ENCODE measurements at places on chromosomes 13 and 19.

GRCh38 chr13:20848203-20848602 is 54.3 kb downstream of the XPO4 start:
- DNase-seq, result no peak

DNA sequence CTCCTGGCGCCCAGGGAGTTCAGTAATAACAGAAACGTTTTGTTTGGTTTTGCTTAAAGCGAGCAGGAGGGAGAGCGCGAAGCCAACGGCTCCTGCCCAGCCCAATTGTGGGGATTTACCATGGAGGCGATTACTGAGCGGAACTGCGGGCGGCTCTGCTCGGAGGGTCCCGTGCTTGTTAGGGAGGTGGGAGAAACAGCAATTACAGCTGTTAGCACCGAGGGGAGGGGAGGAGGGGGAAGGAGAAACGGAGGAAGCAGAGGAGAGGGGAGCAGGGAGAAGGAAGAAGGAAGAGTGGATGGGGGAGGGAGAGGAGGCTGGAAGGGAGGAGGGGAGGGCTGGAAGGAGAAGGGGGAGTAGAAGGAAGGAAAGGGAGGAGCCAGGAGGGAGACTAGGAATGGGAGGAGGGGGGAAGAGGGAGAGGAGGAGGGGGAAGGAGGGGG is 7.7 kb upstream of the ONECUT3 start:
- DNase-seq, result no peak

- DNase-seq, result no peak
Observed at GRCh38 chr13:70541451-70541850, 433.2 kb upstream of the KLHL1 start.

DNA sequence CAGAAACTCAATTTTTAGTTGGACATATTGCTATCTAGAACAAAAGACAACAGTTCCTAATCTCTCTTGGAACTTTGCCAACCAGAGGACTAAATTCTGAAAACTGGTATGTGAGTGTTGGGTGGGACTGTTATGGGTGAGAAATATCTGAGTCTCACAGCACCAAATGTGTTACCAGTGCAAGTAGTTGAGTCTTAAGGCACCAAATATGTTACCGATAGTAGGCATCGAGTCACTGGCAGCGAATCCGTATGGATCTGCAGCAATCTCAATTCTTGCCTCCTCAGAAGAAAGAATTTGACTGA is 575.2 kb downstream of the DACH1 start:
- DNase-seq, result no peak

All from brain microvascular endothelial cell (primary cell).